ENCODE measurements at places on chromosomes 4 and X.
A peak's percentile ranks its signal among the peaks of the same experiment; 100 is the strongest.

- ATAC-seq: no peak
Observed at GRCh38 chrX:154366666-154367055, 7.8 kb downstream of the FLNA start.

- no peak for ATAC-seq
Observed at GRCh38 chr4:94152466-94152865, 55.2 kb upstream of the SMARCAD1 start.

GRCh38 chrX:68511255-68511654 lies 12.4 kb downstream of the YIPF6 start:
- ATAC-seq: peak; percentile 78

GRCh38 chr4:118736900-118737299 lies 51.7 kb downstream of the METTL14 start:
- ATAC-seq: no peak

DNA sequence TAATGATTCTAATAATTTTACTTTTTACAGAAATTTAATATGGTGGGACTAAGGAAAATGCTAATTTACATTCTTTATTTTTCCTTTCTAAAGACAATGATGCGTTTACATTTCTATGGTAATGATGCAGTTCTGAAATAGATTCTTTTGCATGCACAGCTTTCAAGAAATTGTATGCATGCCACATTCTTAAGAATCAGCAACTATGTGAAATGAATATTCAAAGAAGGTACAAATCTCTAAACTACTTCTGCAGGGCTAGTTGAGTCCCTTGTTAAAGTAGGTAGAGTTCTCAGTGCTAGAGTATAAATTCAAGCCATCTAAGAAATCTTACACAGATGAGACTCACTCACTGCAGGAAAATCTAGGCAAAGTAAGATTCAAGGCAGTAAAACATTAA lies 24.5 kb upstream of the GRID2 start:
- no peak for ATAC-seq

GRCh38 chrX:48918301-48918642 lies 552 bp downstream of the PIM2 start:
- ATAC-seq: no peak

- ATAC-seq: peak; percentile 59
Observed at GRCh38 chr4:158193171-158193749, 17.0 kb upstream of the TMEM144 start.

- no peak for ATAC-seq
Observed at GRCh38 chr4:54484383-54484782, 173.4 kb upstream of the KIT start.

GRCh38 chrX:149758068-149758714 lies 15.7 kb upstream of the HSFX1 start:
- no peak for ATAC-seq

DNA sequence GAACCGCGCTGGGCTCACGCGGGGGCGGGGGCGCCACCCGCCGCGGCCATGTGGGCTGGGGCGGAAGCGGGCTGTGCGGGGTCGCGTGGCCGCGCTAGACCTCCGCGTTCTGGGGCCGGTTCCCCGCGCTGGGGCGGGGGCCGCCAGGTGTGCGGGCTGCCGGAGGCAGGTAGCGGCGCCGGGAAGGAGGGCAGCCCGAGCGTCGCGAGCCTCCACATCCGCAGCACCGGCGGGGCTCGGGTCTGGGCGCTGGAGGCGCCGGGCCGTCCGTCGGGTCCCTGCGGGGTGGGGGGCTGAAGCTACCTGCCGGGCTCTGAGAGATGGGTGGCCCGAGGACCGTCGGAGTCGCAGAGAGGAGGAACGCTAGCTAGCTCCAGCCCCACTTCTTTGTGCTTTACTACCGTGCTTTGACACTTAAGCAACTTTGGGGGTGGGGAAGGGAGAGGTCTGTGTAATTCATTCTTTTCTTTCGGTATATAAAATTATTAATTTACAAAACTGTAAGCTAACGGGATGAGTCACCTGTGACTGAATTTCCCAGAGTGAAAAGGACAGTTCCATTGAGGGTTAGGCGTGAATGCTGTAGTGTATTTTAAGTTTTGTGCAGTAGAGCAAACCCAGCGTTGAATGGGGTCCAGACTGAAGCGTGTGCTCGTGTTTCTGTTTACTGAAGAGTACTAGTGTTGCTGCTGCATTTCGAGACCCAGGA lies 689 bp downstream of the METAP1 start:
- ATAC-seq: peak; percentile 4

DNA sequence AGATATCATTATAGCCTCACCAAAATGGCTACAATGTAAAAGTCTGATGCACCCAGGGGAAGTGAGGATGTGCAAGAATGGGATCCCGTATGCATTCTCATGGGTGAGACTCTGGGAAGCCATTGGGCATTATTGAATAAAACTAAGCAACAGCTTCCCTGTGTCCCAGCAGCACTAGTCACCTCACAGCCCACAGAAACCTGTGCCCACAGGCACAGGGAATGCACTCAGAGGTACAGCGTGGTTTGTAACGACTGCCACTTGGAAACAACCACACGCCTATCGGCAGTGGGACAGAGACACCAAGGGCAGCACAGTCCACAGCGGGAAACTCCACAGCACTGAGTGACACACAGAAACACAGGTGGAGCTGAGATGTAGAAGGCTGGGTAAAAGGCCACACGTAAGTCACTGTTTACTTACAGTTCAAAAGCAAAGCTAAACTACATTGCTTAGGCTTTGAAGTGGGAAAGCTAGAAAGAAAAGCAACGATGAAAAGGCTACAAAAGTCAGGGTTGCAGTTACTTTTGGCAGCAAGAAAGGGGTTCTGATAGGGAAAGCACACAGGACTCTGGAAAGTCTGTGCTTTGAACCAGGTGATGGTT lies 69.2 kb downstream of the HAUS3 start:
- no peak for ATAC-seq

DNA sequence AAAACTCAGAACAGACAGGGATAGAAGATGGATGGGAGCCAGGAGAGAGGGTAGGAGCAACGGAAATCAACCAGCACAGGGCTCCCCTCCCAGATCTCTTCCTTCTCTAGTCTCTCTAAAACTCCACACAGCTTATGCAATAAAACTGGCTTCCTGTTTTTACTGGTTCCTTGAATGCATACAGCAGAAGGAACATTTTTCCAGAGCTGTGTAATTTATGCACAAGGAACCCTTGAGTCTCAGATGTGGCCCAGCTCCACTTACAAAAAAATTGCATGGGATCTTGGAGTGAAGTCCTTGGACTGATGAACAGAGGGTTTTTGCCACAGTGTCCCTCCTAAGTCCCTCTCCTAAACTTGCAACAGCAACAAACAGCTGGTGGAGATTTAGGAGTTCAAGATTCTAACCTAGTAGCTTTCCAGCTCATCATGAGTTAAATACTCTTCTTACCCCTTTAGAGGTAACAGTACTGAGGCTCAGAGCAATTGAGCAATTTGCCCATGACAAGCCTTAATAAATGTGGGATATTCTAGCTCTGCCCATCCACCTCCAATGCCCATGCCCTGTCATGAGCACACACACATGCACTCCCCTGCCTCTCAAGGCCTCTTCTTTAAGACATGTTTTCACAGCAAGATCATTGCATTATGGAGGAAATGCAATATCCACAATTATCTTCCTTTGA lies 18.4 kb upstream of the CC2D2A start:
- peak; percentile 13 for ATAC-seq

GRCh38 chrX:19889582-19890342 lies 2.4 kb upstream of the SH3KBP1 start:
- peak; percentile 34 for ATAC-seq

- no peak for ATAC-seq
Observed at GRCh38 chr4:140963883-140964282, 169.4 kb downstream of the RNF150 start.

GRCh38 chr4:38663801-38664705 lies at the start of gene KLF3:
Gene KLF3, plus strand, starts transcription at chr4:38664199. Its CDS starts 16,427 bp downstream, at chr4:38680626.
- ATAC-seq: peak; percentile 65

DNA sequence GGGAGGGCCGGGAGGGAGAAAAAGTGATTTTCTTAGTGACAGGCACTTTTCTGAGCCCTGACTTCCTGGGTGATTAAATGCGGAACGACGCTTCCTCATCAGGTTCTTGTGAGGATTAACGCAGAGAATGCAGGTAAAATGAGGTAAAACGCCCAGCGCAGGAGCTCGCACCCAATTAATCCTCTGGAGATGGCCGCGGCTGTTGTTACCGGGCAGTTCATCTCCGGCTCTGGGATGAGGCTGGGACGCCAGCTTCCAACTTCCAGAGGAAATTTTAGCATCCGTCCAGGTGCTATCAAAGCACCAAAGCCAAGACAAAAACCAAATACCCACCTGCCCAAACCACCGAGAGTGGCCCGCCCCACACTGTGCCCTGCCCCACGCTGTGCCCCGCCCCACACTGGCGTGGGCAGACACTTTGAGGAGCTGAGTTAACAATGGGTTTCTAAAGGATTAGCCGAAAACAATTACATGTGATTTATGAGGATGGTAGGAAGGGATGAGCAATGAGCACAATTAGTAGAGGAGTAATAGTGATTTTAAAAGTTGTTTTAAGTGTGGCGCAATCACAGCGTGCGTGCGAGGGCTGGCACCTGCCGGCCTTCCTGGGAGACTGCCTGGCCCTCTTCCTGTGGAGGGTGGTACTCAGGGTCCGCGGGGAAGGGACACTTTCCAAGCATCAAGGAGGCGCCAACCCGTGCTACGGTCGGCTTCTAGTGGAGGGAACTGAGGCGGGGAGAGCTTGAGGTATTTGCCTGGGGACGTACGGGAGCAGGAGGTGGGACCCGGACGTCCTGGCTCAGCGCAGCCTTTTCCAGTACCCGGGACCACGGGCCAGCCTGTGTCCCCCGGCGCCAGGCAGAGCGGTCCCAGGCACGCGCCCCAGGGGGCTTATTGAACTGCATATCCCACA lies 41.6 kb upstream of the ADRA2C start:
- ATAC-seq: no peak

- ATAC-seq: no peak
Observed at GRCh38 chr4:153832720-153833287, 43.9 kb upstream of the SFRP2 start.

DNA sequence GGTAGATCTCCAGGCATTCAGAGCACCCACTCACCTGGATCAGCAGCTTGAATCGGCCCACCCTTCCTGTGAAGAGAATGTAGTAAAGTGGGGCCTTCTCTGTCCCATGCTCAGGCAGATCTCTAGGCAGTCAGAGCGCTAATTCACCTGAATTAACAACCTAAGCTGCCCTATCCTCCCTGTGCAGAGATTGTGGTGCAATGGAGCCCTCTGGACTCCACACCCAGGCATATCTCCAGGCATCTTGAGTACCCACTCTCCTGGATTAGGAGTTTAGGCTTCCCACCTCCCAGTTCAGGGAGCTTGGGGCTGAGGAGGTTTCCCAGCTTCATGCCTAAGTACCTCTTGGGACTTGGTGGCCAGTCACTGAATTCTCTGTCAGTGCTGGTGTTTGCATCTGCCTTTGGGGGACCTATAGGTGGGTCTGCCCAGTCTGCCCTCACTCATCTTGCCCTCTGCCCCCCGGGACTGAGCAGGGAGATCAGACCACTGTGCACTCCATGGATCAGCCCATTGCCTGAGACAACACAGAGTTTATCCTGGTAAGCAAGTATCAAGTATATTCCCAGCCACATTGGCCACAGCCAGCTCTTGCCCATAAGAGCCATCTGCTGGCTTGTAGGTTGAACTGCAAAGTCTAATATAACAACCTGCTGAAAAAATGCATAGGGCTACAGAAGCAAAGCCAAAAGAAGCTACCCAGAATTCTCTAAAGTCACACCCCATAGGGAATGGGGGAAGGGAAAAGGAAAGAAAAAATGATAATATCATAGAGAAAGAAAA lies 372.9 kb downstream of the KLHL13 start:
- ATAC-seq: 0 out of 3 replicates have a peak, but pooled peaks have one; percentile 24

DNA sequence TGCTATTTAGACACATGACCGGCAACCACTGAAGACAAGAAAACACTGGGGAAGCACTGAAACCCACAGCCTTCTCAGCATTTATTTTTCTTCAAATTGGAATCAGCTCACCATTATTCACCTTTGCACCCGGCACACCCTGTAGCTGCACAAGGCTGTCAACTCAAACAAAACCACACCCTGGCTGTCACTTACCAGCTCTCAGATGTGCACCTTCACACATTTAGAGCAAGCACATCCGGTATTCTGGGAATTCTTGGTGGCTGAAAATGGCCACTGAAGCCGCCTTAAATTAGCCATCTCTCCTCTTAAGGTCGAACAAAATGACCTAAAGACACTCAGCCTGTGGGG lies 5.9 kb downstream of the ZFYVE28 start:
- ATAC-seq: no peak

GRCh38 chrX:33725535-33726210 lies 406.4 kb downstream of the FAM47A start:
- peak; percentile 68 for ATAC-seq

GRCh38 chr4:111323496-111323895 lies 700.6 kb upstream of the PITX2 start:
- ATAC-seq: peak; percentile 88

DNA sequence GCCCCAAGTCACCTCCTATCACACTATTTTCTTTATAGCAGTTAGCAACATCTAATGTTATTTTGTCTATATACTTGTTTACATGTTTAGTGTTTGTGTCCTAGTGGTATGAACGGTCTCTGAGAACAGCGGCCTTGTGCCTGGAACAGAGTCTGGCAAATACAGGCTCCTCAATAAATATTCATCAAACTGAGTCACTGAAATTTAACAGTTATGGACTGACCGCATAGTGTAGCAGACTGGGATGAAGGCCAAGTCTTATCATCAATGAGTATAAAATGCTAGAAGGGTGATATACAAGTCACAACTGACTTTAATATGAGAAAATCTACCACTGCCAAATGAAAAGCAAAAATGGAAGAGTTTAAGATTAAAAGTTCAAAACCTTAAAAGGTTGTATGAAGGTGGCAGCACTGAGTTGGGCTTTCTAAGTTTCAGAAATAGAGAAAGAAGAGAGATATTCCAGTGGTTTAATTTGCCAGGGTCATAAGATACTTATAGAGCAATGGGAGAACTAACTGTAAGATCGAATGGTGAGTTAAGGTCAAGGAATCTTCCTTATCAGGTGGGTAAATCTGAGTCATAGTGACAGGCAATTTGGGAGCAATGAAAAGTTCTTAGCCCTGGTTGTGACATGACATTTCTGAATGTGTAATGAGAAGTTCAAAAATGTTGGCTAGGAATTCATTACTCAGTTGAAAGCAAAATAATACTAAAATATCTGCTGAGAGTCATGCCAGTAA lies 34.9 kb downstream of the ELOVL6 start:
- ATAC-seq: peak; percentile 66

DNA sequence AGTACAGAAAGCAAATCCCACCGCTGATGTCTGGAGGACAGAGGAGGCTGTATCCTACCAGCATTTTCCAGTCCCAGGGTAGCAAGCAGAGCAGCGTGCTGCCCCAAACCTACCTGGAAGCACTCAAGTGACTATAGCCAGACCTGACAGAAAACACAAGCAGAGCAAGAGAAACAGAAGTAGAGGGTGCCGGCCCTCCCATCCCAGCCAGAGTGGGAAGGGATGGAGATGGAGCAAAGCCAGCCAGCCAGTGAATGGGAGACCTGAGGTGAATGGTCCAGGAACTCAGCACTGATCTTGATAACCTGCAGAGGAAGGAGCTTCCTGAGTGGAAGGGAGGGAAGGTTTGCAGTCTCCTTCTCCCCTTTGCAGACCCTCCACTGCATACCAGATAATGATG lies 185.2 kb downstream of the MAML3 start:
- no peak for ATAC-seq

Data from SK-N-SH treated with all-trans-retinoic acid at 6 μM for 48 hours (cell line).